ENCODE measurements at places on chromosomes 5 and 9.

- DNase-seq, result no peak
Observed at GRCh38 chr9:130501639-130502038, 56.9 kb downstream of the ASS1 start.

DNA sequence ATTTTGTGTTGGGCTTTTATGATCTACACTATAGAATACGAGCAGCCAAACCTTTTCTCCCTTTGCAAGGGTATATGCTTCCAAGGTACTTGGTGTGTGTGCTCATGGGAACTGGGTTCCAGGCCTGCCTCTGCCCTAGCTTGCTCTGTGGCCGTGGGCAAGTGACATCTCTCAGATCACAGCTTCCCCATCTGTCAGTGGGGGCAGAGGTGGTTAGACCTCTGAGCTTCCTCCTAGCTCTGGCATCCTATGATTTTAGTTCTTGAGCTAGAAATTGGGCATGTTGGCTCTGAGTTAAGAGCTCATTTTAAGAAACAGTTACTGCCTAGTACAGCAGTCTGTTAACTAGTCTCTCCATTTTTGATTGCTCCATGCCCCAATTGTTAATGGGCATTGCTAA is 12.5 kb upstream of the CCNJL start:
- no peak for DNase-seq

- DNase-seq, result no peak
Observed at GRCh38 chr9:83434254-83434653, 103.9 kb downstream of the FRMD3 start.

- no peak for DNase-seq
Observed at GRCh38 chr5:148805326-148806290, 20.8 kb upstream of the ADRB2 start.

DNA sequence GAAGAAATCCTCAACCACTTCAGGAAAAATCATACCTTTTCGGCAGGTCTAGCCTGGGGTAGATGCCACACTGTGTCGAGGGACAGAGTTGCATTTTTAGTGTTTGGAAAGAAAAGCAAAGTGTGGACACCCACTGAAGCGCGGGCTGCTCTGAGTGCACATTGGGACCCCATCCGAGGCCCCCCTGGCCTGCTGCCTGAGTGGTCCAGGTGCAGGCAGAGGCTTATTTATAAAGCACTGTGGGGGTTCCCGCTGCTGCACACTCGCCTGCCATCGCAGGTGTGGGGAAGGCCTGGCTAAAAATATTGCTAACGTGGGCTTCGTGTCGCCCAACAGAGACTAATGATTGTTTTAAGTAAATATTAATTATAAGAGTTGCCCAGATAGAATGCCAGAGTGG is 119.4 kb downstream of the CRB2 start:
- DNase-seq, result no peak

GRCh38 chr5:54217826-54218503 is 92.4 kb downstream of the ARL15 start:
- no peak for DNase-seq

Measured in esophagus squamous epithelium (tissue), 5 donors.